A549 treated with RU486 at 1 μM for 4 hours (cell line): ENCODE measurements at places on chromosomes 2 and 18. TPM values are rescaled to one million over a fixed set of nuclear protein-coding genes. Genes with fewer than 3 reads are reported as not detected.

Gene IL1RL2
- 0.05 TPM in 1 of 5 replicates, not detected in the others for total RNA-seq

Gene SCN7A
- not detected in 5 replicates for total RNA-seq

Gene FAM237A
- total RNA-seq = not detected in 5 replicates

Gene EPB41L3
- 0.10 to 0.44 TPM (median 0.24 TPM) in 5 replicates for total RNA-seq

Gene SLC40A1
- 2.1 to 4.2 TPM (median 3.3 TPM) in 5 replicates for total RNA-seq

Gene DSC3
- total RNA-seq = 1.6 to 2.8 TPM (median 1.9 TPM) in 5 replicates

Gene NYAP2
- not detected in 5 replicates for total RNA-seq

Gene PARD3B
- total RNA-seq = 0.70 to 1.6 TPM (median 0.93 TPM) in 5 replicates

Gene FSHR
- total RNA-seq = 0.07 TPM in 1 of 5 replicates, not detected in the others

Gene MATN3
- 9.0 to 15.5 TPM (median 13.7 TPM) in 5 replicates for total RNA-seq

Gene GTF3C2
- 55.1 to 68.3 TPM (median 62.9 TPM) in 5 replicates for total RNA-seq

Gene OTOF
- 0.05 to 0.13 TPM (median 0.07 TPM) in 4 of 5 replicates, not detected in the other for total RNA-seq

Gene CPO
- not detected in 5 replicates for total RNA-seq

Gene UCN
- 0.71 to 2.2 TPM (median 1.8 TPM) in 5 replicates for total RNA-seq

Gene ATG16L1
- 43.1 to 49.5 TPM (median 48.6 TPM) in 5 replicates for total RNA-seq

Gene SLC4A5
- 0.17 to 0.68 TPM (median 0.43 TPM) in 5 replicates for total RNA-seq

Gene CD302
- total RNA-seq = 0.89 to 2.5 TPM (median 2.2 TPM) in 5 replicates

Gene ZSWIM2
- total RNA-seq = not detected in 5 replicates

Gene OTX1
- 2.8 to 4.6 TPM (median 3.8 TPM) in 5 replicates for total RNA-seq

Gene GPR55
- total RNA-seq = not detected in 5 replicates

Gene GKN1
- total RNA-seq = 0.34 to 1.2 TPM (median 0.54 TPM) in 5 replicates

Gene HES6
- 8.2 to 16.4 TPM (median 13.9 TPM) in 5 replicates for total RNA-seq

Gene CEBPZOS
- total RNA-seq = 39.2 to 43.9 TPM (median 42.8 TPM) in 5 replicates

Gene COL6A3
- 0.03 to 0.18 TPM (median 0.09 TPM) in 5 replicates for total RNA-seq

Gene AGXT
- not detected in 5 replicates for total RNA-seq

Gene IL36G
- total RNA-seq = not detected in 5 replicates

Gene CXCR2
- not detected in 5 replicates for total RNA-seq

Gene ABCA12
- total RNA-seq = 0.14 to 0.42 TPM (median 0.22 TPM) in 5 replicates

Gene TRPM8
- total RNA-seq = 0.13 to 0.21 TPM (median 0.15 TPM) in 3 of 5 replicates, not detected in the others
